ENCODE measurements at places on chromosomes 4 and X. TPM values are rescaled to one million over a fixed set of nuclear protein-coding genes. Genes with fewer than 3 reads are reported as not detected.

GRCh38 chrX:67289055-67289499 lies 254.7 kb upstream of the AR start:
- no peak for DNase-seq

- no peak for DNase-seq
Measured at GRCh38 chr4:146073517-146073916, 102.0 kb upstream of the LSM6 start.

DNA sequence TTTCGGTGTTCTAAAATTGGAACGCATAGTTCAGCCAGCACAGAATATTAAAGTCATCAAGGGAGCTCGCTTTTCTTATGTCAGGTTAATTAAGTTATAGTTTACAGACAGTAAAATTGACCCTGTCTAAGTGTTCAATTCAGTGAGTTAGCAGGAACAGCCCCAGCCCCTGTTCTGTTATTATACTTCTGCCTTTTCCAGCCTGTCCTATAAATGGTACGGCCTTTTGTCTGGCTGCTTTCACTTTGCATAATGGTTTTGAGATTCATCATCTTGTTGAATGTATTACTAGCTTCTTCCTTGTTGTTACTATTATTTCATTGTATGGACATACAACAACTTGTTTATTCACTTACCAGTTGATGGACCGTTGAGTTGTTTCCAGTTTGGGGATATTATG lies 9.5 kb downstream of the CXCL13 start:
- DNase-seq = no peak

NPY5R gene
- total RNA-seq = not detected

SLC10A7 gene
- total RNA-seq = 5.9 TPM
